ENCODE measurements at places on chromosomes 6 and 20.

GRCh38 chr20:38843346-38843745 is 37.8 kb downstream of the PPP1R16B start:
- no peak for DNase-seq

GRCh38 chr6:82040405-82041221 is 206.9 kb downstream of the IBTK start:
- DNase-seq = peak; percentile 37

GRCh38 chr20:47009784-47010183 is 115.1 kb downstream of the EYA2 start:
- no peak for DNase-seq

DNA sequence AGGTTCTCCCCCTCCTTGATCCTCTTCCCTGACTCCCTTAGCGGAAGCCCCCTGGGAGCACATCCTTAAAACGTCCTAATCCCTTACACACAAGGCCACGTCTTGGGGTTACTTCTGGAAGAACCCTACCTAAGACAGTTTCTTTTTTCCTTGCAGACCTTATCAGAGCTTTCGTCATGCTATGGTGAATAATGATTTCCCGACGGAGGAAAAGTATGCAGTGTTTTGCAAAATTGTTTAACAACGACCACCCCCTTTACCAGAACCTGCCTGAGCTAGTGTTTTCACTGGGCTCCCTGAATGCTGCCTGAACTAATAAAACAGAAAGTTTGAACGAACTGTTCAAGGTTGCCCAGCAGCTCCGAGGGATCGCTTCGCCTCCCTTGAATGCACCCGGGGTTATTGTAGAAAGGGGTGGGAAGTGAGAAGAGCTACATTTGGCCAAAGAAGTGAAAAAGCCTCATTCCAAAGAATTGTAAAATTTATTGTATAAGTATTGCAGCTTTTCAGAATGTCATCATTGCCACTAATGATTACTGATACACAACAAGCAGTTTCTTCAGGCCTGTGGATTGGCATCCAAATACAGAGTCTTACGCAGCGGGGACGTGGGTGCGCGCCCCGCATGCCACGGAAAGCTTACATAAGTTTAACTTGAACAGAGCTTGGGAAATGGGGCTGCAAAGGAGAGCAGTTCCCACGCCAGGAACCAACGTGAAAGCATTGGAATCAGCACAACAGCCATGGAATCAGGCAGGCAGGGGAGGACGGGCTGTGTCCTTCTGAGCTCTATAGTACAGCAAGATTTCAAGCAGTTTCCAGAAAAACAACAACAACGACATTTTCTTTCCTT is 27.9 kb upstream of the ZBP1 start:
- DNase-seq = no peak

DNA sequence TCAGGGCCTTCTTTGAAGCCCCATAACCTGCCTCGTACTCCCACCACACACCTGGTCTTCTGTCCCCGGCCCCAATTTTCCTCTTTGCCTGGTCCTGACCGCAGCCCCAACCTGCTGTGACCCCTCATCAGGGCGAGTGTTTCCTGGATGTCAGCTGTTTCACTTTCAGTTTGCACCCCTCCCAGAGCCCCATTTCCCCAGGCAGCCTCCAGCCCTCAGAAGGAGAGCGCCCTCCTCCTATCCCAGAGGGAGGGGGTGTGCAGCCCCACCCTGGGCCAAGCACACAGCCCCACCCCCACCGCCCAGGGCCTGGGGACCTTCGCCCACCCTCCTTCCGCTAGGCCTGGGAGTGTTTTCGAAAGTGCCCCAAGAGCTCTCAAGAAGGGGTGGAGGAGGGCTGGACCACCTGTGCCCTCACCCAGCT is 1.5 kb downstream of the BAK1 start:
- no peak for DNase-seq

GRCh38 chr20:41183391-41183790 is 46.0 kb downstream of the PLCG1 start:
- no peak for DNase-seq

DNA sequence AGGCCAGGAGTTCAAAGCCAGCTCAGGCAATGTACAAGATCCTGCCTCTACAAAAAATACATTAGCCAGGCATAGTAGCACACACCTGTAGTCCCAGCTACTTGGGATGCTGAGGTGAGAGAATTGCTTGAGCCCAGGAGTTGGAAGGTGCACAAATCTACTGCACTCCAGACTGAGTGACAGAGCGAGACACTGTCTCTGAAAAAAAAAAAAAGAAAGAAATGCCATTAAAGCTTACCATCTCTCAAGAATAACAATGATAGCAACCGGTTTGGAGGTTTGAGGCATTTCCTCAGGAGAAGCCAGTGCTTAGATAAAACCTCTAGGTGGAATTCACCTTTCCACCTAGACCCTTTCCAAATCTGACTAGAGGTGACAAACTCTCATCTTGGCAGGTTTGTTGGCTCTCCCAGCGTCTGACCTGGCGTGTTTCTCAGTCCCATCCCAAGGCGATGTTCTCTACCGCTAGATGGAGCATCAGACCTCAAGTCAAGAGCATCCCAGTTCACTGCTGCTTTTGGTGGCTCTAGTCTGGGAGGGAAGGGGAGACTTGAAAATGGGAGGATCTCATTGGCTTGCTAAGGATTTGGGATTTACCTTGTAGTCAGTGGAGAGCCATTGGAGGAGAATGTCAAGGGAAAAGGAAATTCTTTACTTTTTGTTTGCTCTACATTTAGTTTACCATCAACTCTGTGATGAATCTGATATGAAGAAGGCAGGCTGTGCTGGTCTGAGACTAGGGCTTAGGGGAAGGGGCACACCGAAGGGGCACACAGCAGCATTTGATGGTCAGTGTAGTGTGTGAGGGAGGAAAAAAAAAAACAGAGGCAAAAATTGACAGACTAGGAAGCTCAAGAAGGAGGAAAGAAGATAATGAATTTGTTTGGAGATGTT is 67.9 kb downstream of the NCOA7 start:
- peak; percentile 47 for DNase-seq

- no peak for DNase-seq
Measured at GRCh38 chr6:5325173-5325572, 63.9 kb downstream of the FARS2 start.

- no peak for DNase-seq
Measured at GRCh38 chr20:48951646-48952045, 30.1 kb downstream of the ARFGEF2 start.
